ENCODE measurements at places on chromosomes 11 and 22. TPM values are rescaled to one million over a fixed set of nuclear protein-coding genes. Genes with fewer than 3 reads are reported as not detected.

Gene EP300
- 67.7 TPM for total RNA-seq

Gene IGLL1
- not detected for total RNA-seq

Gene SPINDOC
- total RNA-seq = 17.7 TPM

Gene OR52A1
- total RNA-seq = not detected

Gene GNAZ
- 0.72 TPM for total RNA-seq

Gene KCNK4
- 0.29 TPM for total RNA-seq

Gene MN1
- total RNA-seq = 6.2 TPM

Gene DEPDC5
- total RNA-seq = 18.0 TPM

Gene PATE2
- 0.36 TPM for total RNA-seq

DNA sequence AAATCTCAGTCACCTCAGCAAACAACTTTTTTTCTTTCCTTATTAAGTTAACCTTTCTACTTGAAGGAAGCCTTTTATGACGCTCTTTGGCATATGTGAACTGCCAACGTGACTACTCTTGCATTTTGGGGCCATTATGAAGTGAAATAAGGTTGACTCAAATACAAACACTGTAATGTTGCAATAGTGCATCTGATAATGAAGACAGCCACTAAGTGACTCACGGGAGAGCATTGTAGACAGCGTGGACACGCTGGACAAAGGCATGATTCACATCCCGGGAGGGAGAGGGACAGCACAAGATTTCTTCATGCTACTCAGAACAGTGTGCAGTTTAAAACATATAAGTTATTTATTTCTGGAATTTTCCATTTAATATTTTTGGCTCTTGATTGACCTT, 560.8 kb downstream of the ETS1 start:
- DNase-seq = peak; percentile 48

DNA sequence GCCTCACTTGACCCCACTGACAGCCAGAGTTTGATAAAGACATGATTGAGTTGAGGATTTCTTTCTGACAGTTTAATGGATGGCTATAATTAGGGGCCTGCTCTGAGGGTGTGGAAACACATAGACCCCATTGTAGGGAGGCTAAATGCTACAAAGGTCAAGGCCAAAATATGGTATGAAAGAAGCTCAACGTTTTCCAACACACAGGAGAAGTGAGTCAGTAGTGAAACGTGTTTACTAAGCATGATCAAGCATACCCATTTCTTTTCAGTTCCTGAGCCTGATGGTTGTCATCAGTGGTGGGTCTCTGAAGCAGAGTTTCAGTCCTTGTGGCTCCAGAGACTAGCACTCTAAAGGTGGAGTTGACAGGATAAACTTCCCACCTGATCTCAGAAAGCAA, 69.7 kb downstream of the SNX19 start:
- DNase-seq = no peak

- peak; percentile 34 for DNase-seq
These were observed 129.8 kb upstream of the SLC5A12 start for GRCh38 chr11:26851696-26852095.

DNA sequence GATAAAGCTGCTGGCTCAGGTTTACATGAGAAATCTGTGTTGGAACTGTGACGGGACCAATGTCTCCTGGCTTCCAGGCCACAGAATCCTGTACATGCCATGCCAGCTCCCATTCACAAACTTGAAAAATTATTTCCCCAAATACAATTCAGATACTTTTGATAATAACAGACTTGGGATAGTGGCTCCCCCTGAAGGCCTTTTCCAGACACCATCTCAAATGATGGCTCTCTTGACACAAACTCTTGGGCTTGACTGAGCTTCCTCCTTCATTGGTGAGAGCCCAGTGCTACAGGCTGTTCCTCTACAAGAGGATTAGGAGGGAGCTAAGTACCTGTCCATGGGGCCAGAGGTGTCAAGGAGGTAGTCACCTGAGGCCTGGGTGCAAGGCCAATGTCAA, 104.7 kb upstream of the PAX6 start:
- no peak for DNase-seq

GRCh38 chr22:50045211-50046018, 12.7 kb downstream of the TTLL8 start:
- DNase-seq = peak; percentile 79

GRCh38 chr11:6474413-6474792, 662 bp upstream of the TRIM3 start:
- peak; percentile 85 for DNase-seq

GRCh38 chr11:17471501-17471900, 5.1 kb downstream of the ABCC8 start:
- DNase-seq = peak; percentile 62

DNA sequence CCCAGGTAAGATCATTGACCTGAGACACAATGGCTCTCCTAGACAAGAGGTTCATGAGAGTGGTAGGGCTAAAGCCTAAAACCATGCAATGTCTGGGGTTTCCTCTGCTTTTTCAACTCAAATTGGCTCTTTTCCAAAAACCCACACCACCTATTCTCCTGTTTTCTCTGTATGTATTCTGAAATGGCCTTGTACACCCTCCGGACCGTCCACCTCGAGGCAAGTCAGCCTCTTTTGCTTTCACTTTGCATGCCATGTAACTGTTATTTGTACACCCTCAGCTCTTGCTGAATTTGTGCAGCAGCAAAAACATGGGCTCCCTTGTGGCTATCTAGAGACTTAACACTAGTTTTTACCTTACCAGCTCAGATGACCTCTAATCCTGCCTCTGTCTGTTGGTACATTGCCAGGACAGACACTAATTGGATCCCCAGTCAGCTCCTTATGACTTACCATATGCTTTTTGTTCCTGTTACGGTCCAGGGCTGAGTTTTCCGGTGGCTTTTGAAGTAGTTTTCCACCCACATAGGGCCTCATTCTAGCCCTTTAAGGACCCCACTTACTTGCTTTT, 288.0 kb downstream of the SBF2 start:
- DNase-seq = no peak

DNA sequence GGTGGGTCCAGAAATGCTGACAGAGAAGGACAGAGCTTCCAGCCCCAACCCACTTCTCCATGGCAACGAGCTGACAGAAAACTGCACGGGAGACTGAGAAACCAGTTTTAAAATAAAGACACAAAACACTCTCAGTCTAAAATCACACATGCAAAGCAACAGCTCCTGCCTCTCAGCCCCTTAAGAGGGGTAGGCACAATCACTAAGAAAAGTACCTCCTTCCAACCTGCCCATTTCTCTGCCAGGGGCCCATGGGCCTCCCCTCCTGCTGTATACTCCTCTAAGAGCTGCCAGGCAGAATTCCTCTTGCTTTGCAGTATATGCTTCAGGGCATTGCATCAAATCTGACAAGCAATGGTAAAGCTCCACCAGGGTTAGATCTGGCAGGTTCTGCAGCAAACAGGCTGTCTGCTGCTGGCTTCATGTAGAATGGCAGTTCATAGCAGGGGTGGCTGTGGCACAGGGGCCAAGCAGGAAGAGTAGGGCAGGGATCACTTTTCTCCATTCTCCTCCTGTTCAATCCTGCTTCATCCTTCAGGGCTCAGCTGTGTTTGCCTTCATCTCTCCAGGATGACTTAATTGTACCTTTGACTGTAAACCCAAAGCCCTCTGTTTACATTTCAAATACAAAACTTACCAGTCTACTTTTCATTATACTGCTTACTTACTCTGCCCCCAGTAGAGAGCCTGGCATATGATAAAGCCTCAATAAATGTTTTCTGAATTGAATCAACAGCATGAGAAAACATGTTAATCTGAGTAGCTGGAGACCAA, 77.7 kb downstream of the KCNC1 start:
- no peak for DNase-seq

GRCh38 chr11:79100093-79100910, 340.5 kb downstream of the TENM4 start:
- DNase-seq = no peak
